ENCODE measurements at places on chromosomes 4 and X.
A peak's percentile ranks its signal among the peaks of the same experiment; 100 is the strongest.

DNA sequence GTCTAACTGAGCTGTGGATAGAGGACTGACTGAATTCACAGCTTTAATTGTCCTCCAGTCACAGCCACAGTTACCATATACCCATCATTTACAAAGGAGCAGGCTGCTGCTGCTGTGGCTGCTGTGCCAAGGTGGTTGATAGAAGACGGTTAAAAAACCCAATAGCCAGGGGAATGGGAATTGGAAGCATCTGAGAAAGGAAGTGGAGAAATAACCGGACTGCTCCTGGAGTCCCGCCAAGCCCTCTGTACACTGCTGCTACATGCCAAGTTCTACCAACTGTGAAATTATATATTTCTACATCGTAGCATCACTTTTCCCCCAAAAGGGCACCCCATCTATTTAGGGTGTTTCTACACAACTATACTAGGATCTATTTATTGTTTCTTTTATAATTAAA lies 279.7 kb upstream of the ARX start:
- no peak for DNase-seq

DNA sequence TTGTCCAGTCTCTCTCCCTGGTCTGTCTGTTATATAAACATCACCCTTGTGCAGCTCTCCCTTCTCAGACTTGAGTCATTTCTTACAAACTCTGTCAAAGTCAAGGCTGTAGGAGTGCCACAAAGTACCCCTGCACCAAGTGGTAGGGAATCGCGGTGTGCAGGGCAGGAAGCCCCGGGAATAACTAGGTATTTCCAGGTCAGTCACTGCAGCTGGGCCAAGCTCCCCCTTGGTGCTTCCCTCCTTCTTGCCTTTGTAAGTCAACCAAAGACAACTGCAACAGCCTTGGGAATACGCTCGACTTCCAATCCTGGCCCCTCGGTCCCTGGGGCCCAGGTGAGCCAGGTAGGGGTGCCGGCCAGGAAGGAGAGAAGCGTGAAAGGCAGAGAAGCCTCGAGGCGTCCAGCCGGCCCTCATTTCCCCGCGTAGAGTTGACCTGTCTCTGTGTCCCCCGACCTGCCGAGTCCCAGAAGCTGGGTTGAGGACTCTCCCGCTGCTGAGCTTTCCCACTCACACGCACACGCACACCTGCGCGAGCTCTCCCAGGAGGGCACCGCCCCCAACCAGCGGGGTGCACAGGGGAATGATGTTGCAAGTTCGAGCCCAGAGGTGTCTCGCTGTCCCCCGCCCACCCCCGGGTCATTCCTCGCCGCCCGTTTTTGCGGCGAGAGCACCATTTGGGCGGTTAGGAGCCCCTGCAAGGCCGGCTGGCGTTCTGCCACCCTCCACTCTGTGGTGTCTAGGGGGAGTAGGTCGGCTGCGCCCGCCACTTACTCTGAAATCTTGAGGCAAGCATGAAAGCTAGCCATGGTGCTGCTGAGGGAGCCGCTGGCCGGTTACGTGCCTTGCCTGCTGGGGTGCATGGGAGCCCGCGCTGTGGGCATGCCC lies 22.8 kb upstream of the KIAA1210 start:
- DNase-seq, result no peak

- no peak for DNase-seq
Measured at GRCh38 chrX:74911494-74911893, 13.8 kb downstream of the NEXMIF start.

GRCh38 chr4:168449719-168450452 lies 30.4 kb downstream of the DDX60L start:
- no peak for DNase-seq

DNA sequence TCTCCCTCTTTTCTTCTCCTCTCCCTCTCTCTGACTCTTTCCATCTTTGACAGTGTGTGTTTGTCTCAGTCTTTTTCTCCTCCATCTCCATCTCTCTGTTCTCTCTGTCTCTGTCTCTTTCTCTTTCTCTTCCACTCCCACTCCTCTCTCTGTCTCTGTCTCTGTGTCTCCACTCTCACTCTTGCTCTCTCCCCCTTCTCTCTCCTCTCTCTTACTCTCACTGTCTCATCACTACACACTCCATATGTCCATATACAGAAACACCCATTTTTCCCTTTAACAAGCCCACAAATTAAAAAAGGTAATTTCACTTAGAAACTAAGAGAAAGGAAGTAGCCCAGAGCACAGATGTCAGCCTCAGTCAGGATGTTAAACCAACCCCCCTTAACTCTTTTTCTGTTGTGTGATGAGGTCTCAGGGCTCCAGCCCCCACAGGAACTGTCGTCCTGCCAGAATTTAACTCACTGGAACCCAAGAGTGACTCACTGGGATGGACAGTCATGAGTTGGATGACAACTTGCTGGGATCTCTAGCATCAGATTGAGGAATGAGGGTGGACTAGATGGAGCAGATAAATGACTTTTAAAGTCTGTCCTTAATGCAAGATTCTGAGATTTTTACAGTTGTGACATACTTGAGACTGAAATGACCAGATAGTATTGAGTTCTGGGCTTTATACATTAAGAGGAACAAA lies 27.5 kb downstream of the OTUD6A start:
- no peak for DNase-seq

DNA sequence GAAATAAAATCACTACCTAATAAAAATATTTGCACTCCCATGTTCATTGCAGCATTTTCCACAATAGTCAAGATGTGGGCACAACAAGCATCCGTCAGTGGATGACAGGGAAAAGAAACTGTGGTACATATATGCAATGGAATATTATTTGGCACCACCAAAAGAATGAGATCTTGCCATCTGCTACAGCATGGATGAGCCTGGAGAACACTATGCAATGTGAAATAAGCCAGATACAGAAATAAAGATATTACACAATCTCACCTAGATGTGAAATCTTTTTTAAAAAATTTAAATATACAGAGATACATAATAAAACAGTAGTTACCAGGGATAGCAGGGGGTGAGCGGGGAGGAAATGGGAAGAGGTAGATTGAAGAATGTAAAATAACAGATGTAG lies 44.8 kb downstream of the LDB2 start:
- no peak for DNase-seq

DNA sequence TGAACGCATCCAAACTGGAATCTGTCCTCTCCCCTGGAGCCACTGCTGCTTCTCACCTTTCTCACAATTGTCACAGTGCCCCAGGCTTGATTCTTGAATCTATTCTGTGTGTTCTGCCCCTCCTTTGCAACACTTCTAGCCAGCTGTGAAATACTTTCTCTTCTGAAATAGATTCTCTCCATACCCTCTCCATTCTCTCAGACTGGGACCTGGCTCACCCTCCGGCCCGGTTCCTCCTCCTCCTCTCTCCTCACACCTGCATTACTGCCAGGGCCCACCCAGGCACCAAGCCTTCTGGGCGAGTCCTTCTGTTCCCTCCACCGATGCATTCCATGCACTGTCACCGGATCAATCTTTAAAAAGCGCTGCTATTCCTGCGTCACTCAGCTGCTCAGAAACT lies 336.1 kb downstream of the UNC5C start:
- no peak for DNase-seq

DNA sequence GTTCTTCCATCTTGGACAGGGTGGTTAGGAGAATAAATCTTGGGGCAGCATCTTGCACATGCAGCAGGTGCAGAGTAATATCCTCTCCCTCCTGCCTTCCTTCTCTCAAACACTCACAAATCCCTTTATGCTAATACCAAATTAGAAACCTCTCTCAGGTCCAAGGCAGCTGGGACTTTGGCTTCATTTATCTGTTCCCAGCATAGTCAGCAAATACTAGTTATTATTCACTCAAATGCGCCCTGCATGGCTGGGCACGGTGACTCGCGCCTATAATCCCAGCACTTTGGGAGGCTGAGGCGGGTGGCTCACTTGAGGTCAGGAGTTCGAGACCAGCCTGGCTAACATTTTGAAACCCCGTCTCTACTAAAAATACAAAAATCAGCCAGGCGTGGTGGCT lies 156.0 kb upstream of the GALNT7 start:
- DNase-seq, result no peak

DNA sequence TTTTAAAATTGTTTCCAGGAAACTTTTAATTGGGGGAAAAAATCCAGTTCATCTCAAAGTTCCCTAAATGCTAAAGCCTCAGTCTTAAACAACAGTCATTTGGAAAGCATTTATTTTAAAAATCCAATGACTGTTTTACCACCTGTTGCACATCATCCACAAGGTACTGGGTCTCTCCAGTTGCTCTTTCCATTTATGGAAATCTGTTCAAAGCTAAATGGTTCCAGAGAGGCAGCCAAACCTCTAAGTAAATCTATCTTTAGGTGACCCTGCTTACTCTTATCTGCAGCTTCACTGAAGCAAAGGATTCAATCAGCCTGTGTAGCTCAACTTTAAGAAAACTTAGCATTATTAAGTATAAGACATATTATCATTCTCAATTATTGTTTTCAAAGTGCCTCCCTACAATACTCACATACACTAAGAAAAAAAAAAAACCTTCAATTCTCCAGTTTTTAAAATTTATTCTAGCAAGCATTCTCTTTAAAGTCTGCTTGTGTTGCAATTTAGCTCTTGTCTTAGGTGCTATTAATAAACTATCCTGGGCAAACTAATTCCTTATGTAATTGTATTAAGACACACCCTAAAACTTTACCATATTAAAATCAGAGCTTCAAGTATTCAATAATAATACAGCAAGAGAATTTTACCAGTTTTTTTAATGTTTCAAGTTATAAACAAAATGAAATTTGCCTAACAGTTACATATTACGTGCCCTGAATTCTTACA lies 60.6 kb downstream of the NOCT start:
- DNase-seq, result no peak

DNA sequence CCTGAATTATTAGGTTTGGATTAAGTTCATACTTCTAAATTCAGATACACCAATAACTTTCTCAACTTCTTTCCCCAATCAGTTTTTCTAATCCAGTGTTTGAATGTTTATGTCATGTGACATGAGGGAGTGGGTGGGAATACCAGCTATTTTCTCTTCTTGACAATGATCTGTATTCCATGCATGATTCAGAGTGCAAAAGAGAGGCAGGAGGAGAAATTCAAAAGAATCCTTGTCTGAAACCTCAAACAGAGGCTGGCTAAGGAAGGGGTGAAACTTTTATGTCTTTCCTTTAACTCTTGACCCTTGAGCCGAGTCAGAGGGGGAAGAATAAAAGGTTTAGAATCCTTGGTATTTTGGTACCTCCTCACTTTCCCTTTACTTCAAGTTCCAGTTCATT lies 544.7 kb downstream of the SPRY1 start:
- DNase-seq, result no peak

GRCh38 chr4:57602141-57602540 lies 492.0 kb upstream of the IGFBP7 start:
- no peak for DNase-seq

DNA sequence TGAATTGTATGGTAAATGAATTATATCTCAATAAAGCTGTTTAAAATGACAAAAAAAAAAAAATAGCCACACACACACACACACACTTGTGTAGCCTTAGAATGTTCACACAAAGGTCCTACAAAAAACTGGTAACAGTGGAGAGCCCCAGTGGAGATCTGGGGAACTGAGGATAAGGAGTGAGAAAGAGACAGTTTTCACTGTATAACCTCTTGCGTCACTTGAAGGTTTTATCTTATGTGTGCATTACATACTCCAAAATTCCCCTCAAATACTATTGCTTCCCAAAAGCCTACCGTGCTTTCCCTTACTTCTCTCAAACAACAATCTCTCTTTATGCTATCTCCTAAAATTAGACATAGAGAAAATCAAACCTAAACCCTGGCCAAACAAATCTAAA lies 67.8 kb downstream of the SMC1A start:
- DNase-seq, result no peak

GRCh38 chrX:84188320-84188834 lies 378 bp upstream of the RPS6KA6 start:
- peak; percentile 7 for DNase-seq

- DNase-seq, result no peak
Measured at GRCh38 chr4:38290366-38290765, 330.2 kb downstream of the PTTG2 start.

GRCh38 chr4:122845760-122846159 lies 19.1 kb downstream of the FGF2 start:
- DNase-seq, result no peak
